ENCODE measurements at places on chromosomes 7 and 10.

DNA sequence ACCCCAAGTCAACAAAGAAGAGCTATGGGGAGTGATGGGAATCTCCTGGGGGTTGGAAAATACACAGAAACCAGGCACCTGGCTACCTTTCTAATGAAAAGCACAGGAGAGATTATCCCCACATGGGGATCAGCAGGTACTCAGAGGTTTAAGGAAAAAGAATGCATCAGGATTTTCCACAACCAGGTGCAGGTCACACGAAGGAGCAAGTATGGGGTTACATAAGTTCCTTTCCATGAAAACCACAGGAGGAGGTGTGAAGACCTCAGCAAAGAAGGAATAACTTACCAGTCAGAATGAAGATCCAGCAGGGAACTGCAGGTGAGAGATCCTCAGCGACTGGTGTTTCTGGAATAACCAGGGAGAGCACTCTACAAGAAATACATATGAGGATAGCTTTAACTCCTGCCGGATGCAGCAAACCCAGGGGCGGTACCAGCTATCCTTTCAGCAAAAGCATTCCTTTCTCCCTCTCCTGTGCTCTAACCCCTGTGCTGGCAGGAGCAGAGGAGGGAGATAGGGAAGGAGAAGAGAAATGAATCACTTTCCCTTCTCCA lies 116.7 kb upstream of the TMEM106B start:
- no peak for DNase-seq

DNA sequence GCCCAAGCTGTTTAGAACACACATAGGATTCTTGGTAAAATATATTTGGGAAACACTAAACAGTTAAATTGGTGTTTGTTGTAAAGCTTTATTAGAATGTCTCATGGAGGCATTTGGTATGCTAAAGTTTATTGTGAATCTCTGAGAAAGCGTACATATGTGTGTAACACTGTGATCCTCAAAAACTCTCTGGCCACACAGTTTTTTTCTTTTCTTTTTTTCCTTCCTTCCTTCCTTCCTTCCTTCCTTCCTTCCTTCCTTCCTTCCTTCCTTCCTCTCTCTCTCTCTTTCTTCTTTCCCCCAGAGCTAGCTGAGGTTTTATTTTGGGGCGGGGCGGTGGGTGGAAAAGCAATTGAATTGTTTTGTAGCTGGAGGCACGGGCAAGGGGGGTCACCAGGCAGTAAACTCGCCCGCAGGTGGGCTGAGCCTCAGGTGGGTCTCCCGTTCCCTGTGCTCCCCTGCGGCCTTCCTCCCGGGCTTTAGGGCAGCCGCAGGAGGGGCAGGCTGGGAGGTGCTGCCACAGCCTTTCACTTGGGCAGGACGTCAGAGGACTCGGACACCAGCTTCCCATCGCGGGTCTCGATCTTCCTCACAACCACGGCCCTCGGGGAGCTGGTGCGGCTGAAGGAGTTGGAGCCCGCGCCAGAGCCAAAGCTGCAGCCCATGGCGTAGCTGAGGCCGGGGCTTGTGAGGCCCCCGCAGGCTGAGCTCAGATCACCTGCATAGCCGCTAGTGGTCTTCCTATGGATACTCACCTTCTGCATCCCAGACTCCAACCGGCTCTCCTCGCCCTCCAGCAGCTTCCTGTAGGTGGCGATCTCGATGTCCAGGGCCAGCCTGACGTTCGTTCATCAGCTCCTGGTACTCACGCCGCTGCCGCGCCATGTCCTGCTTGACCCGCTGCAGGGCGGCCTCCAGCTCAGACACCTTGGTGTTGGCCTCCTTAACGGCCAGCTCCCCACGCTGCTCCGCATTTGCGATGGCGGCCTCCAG lies 459.0 kb downstream of the GATA3 start:
- DNase-seq: no peak

DNA sequence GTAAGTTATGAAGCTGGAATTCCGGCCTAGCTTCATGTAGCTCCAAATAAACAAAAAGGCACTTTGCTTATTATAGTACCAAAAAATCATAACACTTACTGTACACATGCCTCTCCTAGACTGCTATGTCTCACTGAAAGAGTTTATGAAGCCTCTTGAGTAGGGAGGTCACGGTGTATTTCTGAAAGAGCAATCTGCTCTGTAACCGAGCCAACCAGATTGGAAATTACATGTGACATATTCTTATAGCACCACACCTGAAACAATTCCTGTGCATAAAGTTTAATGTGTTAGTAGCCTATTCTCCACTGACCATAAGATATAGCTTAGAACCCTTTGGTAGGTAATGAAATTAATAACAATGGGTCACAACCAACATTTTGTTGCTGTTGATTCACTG lies 1.3 kb upstream of the FAM3C start:
- no peak for DNase-seq

- DNase-seq: no peak
Measured at GRCh38 chr10:88474884-88475844, 108.0 kb downstream of the RNLS start.

GRCh38 chr7:43847496-43847895 lies 21.8 kb downstream of the MRPS24 start:
- DNase-seq: no peak

- no peak for DNase-seq
Measured at GRCh38 chr10:90020506-90020905, 319.1 kb downstream of the KIF20B start.
